Occipital lobe (tissue), 3 donors: ENCODE measurements at places on chromosomes 1 and 21.
A peak's percentile ranks its signal among the peaks of the same experiment; 100 is the strongest.

DNA sequence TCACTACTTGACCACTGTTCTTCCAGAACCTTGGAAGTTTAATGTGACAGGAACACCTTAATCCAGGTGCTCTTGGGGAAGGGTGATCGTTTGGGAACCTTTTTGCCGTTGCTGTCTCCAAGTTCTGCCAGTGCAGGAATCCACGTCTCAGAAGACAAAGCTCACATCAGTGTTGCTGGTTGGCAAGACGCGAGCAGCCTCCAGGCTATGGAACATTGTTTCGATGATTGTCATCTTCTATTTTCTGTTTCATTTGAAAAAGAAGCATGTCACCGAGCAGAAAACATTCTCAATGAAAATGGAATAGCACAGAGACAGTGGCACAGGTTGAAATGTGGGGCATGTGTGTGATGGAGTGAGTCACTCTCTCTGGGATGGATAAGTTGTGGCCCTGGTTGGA is 11.7 kb downstream of the STUM start:
- DNase-seq, result no peak

- peak; percentile 44 for DNase-seq
Measured at GRCh38 chr1:109307274-109308021, 637 bp upstream of the MYBPHL start.

DNA sequence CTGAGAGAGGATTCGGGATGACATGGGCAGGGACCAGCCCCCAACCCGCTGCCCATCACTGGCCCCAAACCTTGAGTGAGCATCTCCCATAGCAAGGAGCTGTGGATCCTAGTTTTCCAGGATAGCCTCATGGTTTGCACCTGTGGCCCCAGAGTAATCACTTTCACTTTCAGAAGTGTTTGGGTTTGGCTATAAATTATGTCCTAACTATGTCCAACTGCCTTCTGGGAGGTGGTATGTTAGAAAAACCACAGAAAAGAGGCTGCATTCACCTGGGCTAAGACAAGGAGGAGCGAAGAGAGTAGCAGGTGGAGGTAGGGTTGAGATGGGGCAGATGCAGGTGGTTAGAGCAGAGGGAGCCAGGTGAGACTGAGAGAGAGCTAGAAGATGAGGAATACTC is 19.4 kb upstream of the CLIC6 start:
- DNase-seq, result no peak

GRCh38 chr1:108595507-108595906 is 35.6 kb downstream of the EEIG2 start:
- DNase-seq, result no peak
